ENCODE measurements at places on chromosomes 2 and 18.
A peak's percentile ranks its signal among the peaks of the same experiment; 100 is the strongest.

DNA sequence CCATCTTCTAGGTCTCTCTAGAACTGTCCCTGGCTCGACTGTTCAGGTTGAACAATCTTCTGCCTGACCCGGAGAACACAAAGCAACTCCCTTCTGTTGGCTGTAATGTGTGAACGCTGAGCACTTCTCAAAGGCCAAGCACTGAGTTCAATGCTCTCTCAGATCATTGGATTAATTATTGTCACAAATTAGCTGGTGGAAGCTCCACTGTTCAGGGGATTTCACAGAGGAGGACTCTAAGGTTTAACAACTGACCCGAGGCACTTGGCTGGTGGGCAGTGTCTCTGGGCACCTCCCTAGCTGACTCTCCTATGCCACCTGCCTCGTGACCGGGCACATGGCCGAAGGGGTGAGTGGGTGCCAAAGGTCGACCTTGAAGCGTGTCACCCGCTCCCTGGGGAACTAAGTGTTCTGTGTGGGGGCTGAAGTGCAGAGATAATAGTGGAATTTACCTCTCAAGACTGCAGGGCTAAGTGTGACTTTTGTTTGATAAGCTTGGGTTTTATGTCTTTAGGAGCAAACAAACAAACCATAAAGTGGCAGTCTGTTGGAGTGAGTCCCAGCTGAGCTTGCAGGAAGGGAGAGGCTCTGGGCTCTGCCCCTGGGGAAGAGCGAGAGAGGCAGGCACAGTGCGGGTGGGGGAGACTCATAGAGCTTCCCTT is 64.8 kb downstream of the BCL2L11 start:
- DNase-seq, result peak; percentile 67

DNA sequence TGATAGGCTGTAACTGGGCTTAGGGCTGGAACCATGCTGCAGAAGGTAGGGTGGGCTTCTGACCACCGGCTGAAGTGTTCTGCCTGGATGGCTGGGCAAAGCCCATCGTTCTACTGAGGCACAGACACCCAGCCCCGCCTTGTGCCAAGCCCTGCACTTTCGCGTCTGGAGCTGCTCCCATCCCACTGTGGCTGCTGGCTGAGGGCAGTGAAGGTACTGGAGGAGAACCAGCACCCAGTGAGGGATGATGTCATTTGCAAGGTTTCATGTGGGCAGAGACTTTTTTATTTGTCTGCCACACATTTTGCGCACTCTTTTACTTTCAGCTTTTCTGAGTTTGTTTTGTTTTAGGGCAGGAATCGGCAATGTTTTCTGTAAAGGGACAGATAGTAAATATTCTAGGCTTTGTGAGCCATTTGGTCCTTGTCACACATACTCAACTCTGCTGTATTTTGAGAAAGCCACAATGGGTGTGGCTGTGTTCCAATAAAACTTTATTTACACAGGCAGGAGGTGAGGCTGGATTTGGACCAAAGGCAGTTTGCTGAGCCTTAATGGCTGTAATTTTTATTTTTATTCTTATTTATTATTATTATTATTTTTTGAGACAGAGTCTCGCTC is 85.6 kb downstream of the ASB1 start:
- DNase-seq, result no peak

- no peak for DNase-seq
Observed at GRCh38 chr2:124753842-124754241, 728.8 kb downstream of the CNTNAP5 start.

GRCh38 chr2:238148981-238149380 is 9.8 kb upstream of the ERFE start:
- DNase-seq, result no peak
